ENCODE measurements at places on chromosomes 7 and 10.

DNA sequence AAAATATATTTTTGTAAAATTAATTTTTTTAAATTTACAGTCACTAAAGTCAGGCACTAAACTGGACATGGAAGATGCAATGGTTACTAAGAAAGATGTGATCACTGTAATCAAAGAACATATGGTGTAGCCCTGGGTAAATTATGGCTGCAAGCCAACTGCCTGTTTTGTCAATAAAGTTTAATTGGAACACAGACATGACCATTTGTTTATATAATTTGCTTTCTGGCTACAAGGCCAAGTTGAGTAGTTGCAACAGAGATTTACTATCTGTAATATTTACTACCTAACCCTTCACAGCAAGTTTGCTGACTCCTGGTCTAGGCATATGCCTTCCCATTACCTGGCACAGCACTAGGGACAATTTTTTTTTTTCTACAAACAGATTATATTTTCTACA is 448.9 kb downstream of the ADRA2A start:
- no peak for DNase-seq

DNA sequence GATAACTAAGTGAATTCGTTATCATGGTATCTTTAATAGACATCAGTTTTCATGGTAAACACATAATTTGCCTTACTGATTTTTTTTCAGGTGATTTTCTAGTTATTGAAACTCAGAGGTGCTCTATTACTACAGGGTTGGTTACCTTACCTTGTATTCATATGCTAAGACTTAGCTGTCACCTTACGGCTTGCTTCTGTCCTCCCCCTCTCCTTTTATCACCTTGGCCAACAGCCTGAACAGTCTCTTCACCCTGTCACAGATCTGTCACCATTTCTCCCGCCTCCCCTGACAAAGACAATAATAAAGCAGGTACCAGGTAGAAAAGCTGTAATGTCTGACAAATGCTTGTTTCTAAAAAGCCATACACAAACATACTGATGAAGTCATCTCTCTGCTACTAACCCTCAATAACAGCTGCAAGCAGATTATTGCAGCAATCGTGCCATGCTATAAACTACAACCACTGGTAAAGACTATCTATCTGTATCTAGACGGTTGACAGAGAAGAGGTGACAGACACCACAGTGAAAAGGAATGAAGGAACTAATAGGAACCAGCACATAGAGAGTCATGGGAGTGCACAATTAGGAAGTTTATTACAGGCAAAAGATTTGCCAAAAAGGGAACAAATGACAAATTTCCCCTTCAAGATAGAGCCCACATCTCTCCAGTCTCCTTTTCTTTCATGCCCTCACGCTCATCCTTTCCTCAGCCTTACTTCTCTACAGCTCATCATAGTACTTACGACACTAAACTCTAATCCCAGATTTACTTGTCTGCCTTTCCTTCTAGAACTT is 57.2 kb downstream of the ARHGAP12 start:
- no peak for DNase-seq

DNA sequence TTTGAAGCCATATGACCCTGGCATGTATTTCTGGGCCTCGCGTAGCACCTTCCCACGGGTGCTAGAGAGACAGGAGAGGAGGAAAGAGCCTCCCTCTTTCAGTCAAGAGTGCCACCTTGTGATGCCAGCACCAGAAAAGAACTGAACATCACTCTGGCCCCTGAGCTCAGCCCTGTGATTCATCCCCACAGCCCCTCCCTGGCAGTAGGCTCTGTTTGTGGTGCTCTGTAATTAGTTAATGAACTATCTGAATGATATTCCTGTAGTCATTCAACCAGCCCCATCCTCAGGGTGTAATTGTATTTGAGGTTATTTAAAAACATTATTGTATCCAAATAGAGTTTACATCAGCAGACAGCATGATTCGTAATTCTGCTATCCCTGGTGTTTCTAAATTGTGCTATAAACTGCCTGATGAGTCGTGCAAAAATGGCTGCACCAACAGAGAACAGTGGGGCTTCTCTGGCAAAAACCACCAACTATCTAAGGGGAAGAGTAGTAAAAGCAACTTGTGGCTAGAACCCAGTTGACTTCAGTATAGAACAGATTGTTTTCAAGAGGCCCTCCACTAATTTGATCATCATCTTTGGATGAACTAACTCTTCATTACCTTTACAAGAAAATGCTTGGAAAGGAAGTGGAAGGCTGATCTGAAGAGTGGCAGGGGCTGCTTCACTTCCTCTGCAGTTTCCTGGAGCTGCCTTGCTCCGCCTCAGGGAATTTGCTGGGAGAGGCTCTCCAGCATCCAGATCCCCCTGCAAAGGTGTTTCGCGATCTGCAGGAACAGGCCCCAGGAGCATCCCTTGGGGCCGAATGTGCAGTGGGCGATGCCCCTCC is 23.7 kb upstream of the TIAL1 start:
- DNase-seq, result no peak

DNA sequence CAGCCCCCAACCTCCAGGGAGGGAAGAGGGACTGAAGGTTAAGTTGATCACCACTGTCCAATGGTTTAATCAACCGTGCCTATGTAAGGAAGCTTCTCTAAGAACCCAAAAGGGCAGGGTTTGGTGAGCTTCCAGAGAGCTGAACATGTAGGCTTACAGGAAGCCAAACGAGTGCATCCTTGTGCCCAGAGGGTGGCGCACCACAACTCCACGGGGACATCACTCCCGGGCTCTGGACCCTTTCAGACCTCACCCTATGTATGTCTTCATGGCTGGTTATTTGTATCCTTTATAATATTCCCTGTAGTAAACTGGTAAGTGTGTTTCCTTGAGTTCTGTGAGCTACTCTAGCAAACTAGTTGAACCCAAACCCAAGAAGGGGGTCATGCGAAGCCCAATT is 11.5 kb upstream of the NFKB2 start:
- DNase-seq, result no peak

DNA sequence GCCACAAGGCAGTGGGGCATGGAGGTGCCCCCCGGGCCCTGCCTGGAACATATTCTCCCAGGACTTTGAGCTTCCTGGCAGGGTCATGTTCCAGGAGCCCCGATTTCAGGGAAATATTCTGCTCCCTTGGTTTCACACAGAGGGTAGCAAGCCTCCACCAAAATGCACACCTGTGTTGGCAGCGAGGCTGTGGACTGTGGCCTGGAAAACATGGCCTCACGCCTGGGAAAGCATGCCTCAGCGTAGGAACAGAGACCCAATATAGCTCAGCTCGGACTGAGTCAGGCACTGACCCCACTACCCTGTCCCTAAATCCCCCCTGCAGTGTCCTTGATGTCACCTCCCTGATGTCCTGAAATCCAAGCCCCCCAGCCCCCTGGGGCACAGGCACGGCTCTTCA is 92.0 kb downstream of the KCNMA1 start:
- DNase-seq, result no peak

GRCh38 chr10:133293810-133294119 is 14.9 kb downstream of the TUBGCP2 start:
- no peak for DNase-seq

- no peak for DNase-seq
Observed at GRCh38 chr7:143047326-143047725, 4.8 kb upstream of the OR6V1 start.

- no peak for DNase-seq
Observed at GRCh38 chr7:139495580-139496125, 12.2 kb upstream of the KLRG2 start.

DNA sequence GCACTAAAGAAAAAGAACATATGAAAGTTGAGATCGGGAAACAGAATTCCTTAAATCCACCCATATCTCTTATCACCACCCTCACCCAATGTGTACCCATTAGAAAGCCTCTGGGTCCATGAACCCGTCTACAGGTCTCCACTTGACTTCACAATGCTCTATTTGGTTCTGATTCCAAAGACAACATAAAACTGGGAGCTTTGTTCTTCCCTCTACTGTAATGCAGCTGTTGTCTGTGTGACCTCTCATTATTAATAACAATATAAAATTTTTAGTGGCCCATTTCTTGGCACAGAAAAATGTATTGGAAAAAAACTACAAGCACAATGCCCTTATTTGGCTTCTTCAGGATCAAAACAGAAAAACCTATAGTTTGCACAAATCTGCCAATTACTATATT is 30.0 kb downstream of the DOCK4 start:
- no peak for DNase-seq

DNA sequence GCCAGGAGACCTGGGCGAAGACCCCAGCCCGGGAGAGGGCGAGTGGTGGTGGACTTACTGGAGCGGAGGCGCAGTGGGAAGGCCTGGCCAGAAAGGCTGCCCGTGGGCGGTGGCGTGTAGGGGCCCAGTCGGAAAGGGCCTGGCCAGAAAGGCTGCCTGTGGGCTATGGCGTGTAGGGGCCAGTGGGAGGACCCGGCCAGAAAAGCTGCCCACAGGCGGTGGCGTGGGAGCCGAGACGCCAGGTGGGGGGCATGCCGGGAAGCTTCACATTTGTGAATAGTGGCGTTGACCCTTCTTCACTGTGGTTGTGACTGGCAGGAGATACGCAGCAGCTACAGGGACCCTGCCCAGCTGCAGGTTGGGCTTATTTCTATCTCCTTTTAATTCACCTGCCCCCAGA is 72.9 kb downstream of the DYNC2I1 start:
- no peak for DNase-seq

- DNase-seq, result no peak
Observed at GRCh38 chr7:130789436-130789835, 55.4 kb upstream of the KLF14 start.

- no peak for DNase-seq
Observed at GRCh38 chr7:143394777-143395176, 13.6 kb downstream of the ZYX start.

DNA sequence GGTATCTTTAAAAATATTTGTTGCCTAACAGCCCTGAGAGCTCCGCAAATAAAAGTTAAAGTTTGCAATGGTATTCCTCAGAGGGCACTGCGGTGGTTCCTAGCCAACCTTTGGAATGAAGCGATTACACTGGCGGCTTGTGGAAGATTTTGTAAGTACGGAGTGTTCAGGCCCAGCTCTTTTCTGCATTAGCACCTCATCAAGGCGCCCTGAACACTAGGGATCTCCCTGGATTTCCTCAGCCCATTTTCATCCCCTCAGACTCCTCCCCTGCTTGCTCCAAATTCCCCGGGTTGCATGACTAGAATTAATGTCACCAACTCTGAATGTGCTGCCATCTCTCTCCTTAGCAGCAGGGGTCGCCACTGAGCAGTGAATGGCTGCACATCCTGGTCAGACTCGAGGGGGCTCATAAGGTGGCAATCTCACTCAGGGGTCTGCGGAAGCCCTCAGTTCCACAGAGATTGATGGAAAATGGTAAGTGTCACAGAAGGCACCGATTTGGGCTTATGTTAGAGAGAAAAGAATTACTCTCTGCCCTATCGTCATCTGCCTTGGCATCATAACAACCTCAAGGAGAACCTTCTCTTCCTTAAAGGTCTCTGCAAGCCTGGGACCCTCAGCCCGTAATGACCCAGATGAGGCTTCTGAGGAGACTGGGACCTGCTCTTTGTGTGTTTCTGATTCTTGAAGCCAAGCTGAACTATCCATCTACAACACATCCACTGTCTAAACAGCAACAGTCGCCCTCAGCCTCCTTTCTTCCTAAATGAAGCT is 262.8 kb upstream of the AOAH start:
- peak; percentile 88 for DNase-seq

- no peak for DNase-seq
Observed at GRCh38 chr10:62394556-62395018, 20.4 kb downstream of the ZNF365 start.

- DNase-seq, result no peak
Observed at GRCh38 chr10:120794390-120794789, 56.8 kb upstream of the WDR11 start.

GRCh38 chr10:59229441-59229840 is 53.0 kb downstream of the PHYHIPL start:
- no peak for DNase-seq

GRCh38 chr10:70118196-70118595 is 14.4 kb downstream of the AIFM2 start:
- no peak for DNase-seq

DNA sequence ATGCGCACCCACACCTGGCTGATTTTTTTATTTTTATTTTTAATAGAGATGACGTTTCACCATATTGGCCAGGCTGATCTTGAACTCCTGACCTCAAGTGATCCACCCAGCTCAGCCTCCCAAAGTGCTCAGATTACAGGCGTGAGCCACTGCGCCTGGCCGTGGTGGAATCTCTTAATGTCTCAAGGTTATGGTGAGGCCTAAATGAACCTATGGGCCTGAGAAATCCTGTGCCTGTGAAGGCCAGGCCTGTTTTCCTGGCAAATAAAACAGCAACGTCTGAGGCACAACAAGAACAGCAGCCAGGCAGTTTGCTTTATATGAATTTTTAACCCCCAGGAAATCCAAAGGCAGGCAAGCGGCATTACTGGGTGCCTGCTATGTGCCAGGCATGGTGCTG is 297.5 kb upstream of the ZMIZ1 start:
- peak; percentile 28 for DNase-seq

- no peak for DNase-seq
Observed at GRCh38 chr7:123711832-123712293, 36.9 kb downstream of the WASL start.

GRCh38 chr7:155357573-155358041 is 59.9 kb downstream of the INSIG1 start:
- DNase-seq, result no peak

- no peak for DNase-seq
Observed at GRCh38 chr7:71132377-71133231, 660 bp downstream of the GALNT17 start.

GRCh38 chr7:42096268-42096667 is 140.7 kb downstream of the GLI3 start:
- no peak for DNase-seq

DNA sequence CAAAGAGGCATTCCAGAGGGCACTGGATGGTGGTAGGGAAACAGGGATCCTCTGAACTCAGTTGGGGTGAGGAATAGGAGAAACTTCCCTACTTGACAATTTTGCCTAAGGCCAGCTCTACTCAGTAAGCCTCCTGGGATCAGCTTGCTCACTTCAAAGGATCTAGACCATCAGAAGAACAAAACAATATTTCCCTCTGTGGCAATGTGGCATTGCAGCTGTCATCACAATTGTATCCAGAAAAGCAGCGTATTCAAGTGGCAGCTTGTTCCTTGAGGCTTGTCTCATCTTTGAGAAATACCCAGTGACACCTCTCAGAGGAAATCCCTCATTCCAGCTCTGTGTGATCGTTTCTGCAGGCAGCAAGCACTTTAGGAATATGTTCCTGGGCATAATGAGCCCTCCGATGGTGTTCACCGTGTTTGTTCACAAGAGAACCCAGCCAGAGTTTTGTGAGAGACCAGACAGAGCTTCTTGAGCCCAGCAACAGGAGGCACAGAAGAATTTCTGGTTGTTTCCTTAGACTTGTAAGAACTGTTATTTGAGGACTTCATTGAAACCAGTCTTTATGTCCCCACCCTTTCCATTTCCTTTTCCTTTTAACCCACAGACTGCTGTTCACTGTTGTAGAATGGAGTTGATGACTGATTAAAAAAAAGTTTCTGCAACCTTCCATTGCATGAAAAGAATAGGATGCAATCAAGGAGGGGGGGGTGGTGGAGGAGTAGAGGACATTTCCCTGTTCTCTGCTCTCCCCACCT is 747.3 kb downstream of the LRMDA start:
- DNase-seq, result no peak

DNA sequence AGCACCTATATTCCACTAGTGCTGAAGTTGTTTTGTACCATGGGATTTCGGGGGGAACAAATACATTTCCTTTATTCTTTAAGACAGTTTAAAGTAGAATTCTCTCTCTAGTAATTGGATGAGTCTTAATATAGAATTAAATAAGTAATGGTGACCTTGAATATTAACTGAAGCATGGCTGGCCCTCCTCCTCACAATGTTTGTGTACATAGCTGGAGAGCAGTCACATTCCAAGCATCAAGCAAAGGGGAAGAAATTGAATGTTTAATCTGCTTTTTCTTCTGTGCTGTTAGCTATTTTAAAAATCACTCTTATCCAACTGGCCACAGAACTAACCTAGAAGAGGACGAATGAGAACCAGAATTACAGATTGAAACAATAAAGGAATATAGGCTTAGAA is 906.9 kb downstream of the CCSER2 start:
- DNase-seq, result no peak

Measured in activated CD8-positive, alpha-beta memory T cell treated with anti-CD3 and anti-CD28 coated beads for 24 hours (primary cell).